ENCODE measurements at places on chromosomes 12 and 14.

DNA sequence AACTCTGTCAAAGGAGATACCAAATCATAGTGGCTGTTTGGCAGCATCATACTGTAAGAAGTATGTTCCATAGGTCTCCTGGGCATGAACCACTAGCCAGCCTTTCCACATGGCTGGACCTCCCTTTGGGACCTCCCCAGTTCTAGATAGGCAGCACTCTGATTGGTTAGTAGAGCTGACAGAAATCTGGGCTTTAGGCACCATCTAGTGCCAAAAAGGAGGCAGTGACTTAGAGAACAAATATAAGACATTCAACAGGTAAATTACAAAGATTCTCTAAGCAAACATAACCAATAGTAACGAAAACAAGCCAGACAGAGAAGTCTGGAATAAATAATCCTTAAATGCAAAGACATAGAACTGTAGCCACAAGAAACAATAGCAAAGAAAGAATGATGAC, 148.0 kb upstream of the PDE3A start:
- no peak for DNase-seq

GRCh38 chr12:132825861-132826260, 2.8 kb downstream of the GOLGA3 start:
- no peak for DNase-seq

GRCh38 chr12:16175840-16176239, 101.6 kb downstream of the SLC15A5 start:
- DNase-seq = no peak

- DNase-seq = no peak
Measured at GRCh38 chr14:27223906-27224305, 626.1 kb upstream of the NOVA1 start.

GRCh38 chr12:66379616-66380015, 77.3 kb downstream of the HELB start:
- no peak for DNase-seq

- peak; percentile 10 for DNase-seq
Measured at GRCh38 chr12:71415336-71416231, 24.0 kb upstream of the LGR5 start.

- no peak for DNase-seq
Measured at GRCh38 chr14:56885825-56886224, 75.5 kb upstream of the OTX2 start.

DNA sequence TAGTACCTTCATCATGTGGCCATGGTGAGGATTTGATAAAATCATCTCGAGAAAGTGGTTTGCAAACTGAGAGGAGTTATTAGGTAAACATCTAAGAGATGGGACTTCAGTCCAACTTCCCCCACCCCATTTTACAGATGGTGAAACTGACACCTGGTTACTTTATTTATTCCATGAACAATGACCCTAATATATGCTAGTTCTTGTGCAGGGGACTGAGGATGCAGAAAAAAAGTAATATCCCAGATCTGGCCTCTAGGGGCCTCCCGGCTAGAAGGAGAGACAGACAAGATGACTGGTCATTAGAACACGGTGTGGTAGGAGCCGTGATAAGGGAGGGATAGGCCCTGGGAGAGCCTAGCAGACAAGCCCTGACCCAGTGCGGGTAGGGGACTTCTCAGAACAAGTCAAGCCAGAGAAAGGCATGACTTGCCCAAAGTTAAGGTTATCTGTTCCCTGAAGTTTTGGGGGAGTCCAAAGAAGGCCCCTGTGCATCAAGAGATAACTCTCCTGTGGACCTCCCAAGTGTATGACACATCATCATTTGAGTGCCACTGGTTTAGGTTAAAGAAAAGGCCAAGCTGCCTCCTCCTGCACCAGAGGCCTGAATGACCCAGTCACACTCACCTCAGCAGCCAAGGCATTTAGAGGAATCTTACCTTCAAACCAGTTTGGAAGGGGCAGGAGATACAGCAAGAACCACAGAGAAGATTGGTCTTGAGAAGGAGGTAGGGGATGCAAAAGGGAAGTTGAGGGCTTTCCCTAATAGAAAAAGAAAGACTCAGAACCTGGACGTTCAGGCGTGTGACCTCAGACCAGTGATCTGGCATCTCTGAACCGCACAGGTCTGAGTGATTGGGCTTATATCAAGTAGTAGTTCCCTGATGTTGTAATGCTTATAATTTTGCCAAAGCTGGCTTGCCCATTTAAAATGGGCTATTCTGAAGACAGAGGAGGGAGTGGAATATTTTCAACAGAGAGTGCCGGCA, 1.6 kb downstream of the CMKLR1 start:
- no peak for DNase-seq

- DNase-seq = no peak
Measured at GRCh38 chr14:103600503-103600902, 28.5 kb upstream of the KLC1 start.

DNA sequence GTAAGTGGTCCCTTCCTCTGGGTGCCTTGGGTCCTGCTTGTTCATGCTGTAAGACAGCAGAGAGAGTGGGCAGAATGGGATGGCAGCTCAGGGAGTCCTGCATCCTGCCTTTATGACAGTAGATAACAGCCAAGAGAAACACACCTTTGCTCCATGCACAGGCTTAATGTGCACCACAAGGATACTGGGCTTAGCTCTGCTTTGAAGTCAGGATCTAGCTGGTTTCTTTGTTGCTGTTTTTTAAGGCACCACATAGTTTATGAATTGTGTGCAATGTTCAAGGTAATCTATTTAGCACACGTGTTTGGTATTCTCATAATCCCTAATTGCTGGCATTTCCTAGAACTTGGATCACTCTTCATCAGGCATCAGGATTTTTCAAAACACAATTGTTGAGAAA, 239.5 kb upstream of the DCN start:
- no peak for DNase-seq

All from NCI-H2081 treated with DMSO at 0.1 percent for 48 hours (cell line).